ENCODE measurements at places on chromosomes 1 and 21.
A peak's percentile ranks its signal among the peaks of the same experiment; 100 is the strongest.

DNA sequence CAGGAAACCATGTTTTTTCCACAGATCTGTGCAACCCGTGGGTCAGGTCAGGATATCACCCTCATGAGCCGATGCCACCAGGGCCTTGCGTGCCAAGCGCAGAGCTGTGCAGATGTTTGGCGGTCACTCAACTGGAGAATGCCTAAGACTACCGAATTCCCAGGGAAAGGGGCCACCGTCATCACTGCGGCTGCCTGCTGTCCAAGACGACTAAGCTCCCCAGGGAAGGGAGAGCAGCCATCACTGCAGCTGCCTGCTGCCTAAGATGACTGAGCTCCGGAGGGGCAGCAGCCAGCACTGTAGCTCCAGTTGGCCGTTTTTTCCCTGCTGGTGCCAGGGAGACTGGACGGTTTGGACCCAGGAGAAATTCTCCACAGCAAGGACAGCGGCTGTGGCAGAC lies 31.1 kb downstream of the AKT3 start:
- H3K4me1 ChIP-seq = no peaks in the 10 kb centered on the region
- H3K4me3 ChIP-seq = no peak overlapping the region
- H3K27ac ChIP-seq = no peak overlapping the region

DNA sequence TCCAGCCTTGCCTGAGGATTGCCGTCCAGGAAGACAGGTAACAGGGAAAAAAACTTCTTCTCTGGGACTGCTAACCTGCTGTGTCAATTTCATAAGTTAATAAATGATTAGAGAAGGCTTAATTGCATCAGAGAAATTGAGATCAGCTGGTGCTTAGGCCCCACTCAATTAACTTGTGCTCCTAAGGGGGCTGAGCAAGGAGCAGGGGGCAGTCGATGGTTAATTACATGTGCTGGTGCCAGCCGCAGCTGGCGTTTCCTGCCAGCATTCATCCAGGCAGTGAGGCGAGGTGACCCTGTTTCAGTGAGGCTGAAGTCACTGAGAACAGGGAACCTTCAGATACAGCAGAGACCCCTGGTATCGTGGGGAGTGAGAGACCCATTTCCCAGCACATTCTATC lies 60.0 kb downstream of the FAM163A start:
- H3K4me1 ChIP-seq = peaks cover 7% of the 10 kb centered on the region
- no peak for DNase-seq
- no peak overlapping the region for H3K4me3 ChIP-seq
- no peaks in the 10 kb centered on the region for H3K36me3 ChIP-seq
- H3K27me3 ChIP-seq = 0 out of 2 replicates have a peak, but pooled peaks cover 4% of the 10 kb centered on the region

GRCh38 chr1:184527402-184527801 lies 140.6 kb downstream of the C1orf21 start:
- H3K27ac ChIP-seq = no peak overlapping the region
- DNase-seq = no peak
- H3K4me3 ChIP-seq = no peak overlapping the region
- H3K4me1 ChIP-seq = no peaks in the 10 kb centered on the region
- H3K36me3 ChIP-seq = no peaks in the 10 kb centered on the region

DNA sequence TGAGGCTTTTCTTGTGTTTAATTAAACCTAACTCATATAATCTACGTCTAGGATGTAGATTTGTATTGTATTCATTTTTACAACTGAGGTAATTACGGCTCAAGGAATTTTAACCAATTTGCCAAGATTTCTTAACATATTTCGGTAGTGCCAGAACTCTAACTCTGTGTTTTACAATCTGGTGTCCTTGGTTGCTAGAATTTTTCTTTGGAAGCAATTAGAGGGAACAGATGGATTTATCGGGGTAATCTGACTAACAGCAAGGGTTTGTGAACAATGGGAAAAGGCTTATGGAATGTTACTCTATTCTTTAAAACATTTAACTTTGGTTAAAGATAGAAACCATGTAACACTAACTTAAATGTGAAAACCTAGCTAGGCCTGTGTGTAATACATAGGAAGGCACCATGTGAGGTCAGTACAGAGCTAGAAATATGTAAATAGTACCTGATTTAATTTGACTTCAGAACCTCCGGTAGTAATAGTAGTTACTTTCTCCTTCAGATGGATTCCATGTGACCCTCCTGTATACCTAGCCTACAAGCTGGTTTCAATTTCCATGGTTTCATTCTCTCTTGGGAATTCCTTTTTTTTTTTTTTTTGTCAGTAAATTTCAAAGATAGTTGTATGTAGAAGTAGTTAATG lies 1.2 kb downstream of the MTF2 start:
- H3K4me3 ChIP-seq = peak overlapping the region; percentile 98
- H3K4me1 ChIP-seq = peaks cover 23% of the 10 kb centered on the region
- peak; percentile 60 for DNase-seq

- no peak overlapping the region for H3K4me3 ChIP-seq
- H3K27ac ChIP-seq = no peak overlapping the region
- no peaks in the 10 kb centered on the region for H3K4me1 ChIP-seq
- H3K36me3 ChIP-seq = no peaks in the 10 kb centered on the region
Observed at GRCh38 chr1:59026472-59026948, 242.7 kb upstream of the JUN start.

- no peaks in the 10 kb centered on the region for H3K4me1 ChIP-seq
- DNase-seq = no peak
- no peak overlapping the region for H3K27ac ChIP-seq
- H3K4me3 ChIP-seq = no peak overlapping the region
- no peaks in the 10 kb centered on the region for H3K36me3 ChIP-seq
Observed at GRCh38 chr1:177122461-177123251, 41.9 kb downstream of the ASTN1 start.

- no peaks in the 10 kb centered on the region for H3K4me1 ChIP-seq
- no peaks in the 10 kb centered on the region for H3K36me3 ChIP-seq
- no peaks in the 10 kb centered on the region for H3K27me3 ChIP-seq
- H3K4me3 ChIP-seq = no peak overlapping the region
- no peak for DNase-seq
Observed at GRCh38 chr1:232416026-232416568, 213.8 kb downstream of the SIPA1L2 start.

DNA sequence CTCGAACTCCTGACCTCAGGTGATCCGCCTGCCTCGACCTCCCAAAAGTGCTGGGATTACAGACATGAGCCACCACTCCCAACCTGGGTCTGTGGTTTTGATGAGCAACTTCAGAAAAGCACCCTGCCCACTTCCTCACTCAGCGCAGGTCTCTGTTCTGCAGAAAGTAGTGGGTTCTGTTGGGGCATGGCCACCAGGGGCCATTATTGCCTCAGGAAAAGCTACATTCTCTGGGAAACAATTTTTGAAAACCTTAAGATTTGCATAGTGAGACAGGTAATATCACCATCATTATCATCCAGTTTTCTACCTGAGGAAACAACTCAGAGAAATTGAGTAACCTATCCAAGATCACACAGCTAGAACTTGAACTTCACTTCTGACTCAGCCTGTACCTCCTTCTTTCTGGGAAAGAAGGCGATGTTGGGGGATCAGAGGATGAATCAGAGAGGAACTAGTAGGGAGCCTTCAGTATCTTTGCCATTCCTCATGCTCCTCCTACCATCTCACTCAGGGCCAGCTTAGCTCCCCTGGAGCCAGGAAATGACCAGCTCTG lies 7.1 kb upstream of the NES start:
- no peaks in the 10 kb centered on the region for H3K27me3 ChIP-seq
- no peak for DNase-seq
- no peak overlapping the region for H3K4me3 ChIP-seq
- peaks cover 49% of the 10 kb centered on the region for H3K4me1 ChIP-seq
- H3K27ac ChIP-seq = no peak overlapping the region

DNA sequence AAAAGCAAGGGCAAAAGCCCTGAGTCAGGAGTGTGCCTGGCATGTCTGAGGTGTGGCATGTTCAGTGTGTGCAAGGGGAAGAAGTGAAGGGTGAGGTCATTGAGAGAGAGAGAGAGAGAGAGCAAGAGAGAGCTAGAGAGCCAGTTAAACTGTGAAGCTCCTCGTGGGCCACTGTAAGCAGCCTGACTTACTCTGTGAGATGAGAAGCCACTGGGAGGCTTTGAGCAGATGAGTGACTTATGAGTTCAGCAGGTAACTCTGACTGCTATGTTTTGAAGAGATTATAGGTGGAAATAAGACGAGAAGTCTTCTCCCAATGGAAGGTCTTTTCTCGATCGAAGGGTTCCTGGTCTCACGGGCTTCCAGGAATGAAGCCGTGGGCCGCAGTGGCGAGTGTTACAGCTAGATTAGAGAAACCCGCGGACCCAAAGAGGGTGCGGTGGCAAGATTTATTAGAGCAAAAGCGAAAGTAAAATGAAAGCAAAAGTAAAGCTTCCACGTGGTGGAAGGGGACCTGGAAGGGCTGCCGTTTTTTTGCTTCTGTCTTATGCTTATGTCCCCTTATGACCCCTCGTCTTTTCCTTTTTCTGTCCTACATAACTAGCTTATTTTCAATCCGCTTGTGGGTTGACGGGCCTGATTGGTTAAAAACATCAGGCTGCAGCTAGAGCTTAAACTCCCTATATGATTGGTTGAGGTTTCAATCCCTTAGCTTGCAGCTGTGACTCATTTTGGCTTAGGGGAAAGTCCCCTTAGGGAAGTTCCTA lies 323.1 kb upstream of the FAM78B start:
- DNase-seq = peak; percentile 49
- H3K4me3 ChIP-seq = peak overlapping the region; percentile 59
- H3K27ac ChIP-seq = no peak overlapping the region
- no peaks in the 10 kb centered on the region for H3K36me3 ChIP-seq
- H3K4me1 ChIP-seq = peaks cover 14% of the 10 kb centered on the region

GRCh38 chr1:88891951-88892340 lies 579 bp upstream of the GTF2B start:
- no peaks in the 10 kb centered on the region for H3K27me3 ChIP-seq
- peaks cover 23% of the 10 kb centered on the region for H3K4me1 ChIP-seq
- no peaks in the 10 kb centered on the region for H3K36me3 ChIP-seq
- H3K4me3 ChIP-seq = peak overlapping the region; percentile 93
- no peak for DNase-seq

- no peaks in the 10 kb centered on the region for H3K27me3 ChIP-seq
- no peak overlapping the region for H3K4me3 ChIP-seq
- no peaks in the 10 kb centered on the region for H3K36me3 ChIP-seq
- H3K27ac ChIP-seq = no peak overlapping the region
- DNase-seq = no peak
Observed at GRCh38 chr21:24895885-24896734, 711.2 kb downstream of the MRPL39 start.

GRCh38 chr1:19043579-19044443 lies 87.3 kb upstream of the IFFO2 start:
- H3K27ac ChIP-seq = no peak overlapping the region
- no peaks in the 10 kb centered on the region for H3K4me1 ChIP-seq
- DNase-seq = no peak
- no peaks in the 10 kb centered on the region for H3K27me3 ChIP-seq

DNA sequence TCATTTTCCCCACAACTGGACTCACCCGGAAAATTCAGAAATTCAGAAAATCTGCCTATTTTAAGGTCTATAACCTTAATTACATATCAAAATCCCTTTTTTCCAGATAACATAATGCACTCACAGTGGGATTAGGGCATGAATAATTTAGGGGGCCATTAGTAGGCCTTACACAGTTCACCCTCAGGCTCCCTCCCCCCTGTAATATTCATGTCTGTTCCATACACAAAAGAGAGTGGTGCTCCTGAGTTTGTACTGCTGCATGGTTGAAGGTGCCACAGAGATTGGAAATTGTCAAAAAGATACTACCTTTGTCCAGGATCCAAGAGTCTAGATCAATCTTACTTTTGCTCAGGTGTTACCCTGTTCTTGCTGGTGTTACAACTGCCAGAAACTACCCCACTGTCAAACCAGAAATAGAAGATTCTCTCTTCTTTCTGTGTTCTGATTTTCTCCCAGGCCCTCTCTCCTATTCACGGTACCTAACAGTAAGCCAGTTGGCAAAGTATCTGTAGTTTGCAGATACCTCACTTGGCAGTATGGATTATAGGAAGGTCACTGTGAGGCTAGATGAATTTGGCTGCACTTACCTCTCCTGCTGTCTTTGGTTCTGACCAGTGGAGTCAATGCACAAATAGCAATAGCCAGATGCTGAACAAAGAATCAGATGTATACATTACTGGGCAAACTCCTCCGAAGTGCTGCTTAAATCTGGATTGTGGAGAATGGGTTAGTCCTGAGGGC lies 53.2 kb downstream of the C1orf198 start:
- H3K27me3 ChIP-seq = no peaks in the 10 kb centered on the region
- no peak for DNase-seq
- H3K4me3 ChIP-seq = no peak overlapping the region
- no peaks in the 10 kb centered on the region for H3K4me1 ChIP-seq

DNA sequence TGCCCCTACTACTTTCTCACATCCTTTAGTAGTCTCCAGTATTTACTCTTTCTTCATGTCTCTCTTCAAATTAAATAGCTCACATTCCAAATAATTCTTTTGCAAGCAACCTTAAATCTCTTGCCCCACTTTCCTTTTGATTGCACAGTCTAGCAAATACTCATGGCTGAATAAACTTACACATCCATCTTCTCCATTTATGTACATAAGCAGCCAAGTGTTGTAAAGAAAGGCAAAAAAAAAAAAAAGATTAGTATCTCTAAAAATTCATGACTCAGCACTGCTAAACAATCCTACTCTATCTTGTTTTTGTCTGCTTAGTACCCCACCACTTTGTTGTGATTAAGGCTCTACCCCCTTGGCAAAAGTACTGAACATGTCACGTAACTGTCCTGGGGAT lies 42.6 kb downstream of the F13B start:
- peaks cover 7% of the 10 kb centered on the region for H3K4me1 ChIP-seq
- H3K36me3 ChIP-seq = no peaks in the 10 kb centered on the region
- H3K4me3 ChIP-seq = no peak overlapping the region
- DNase-seq = no peak
- H3K27me3 ChIP-seq = no peaks in the 10 kb centered on the region
- no peak overlapping the region for H3K27ac ChIP-seq

GRCh38 chr1:71944006-71944405 lies 338.3 kb downstream of the NEGR1 start:
- no peaks in the 10 kb centered on the region for H3K36me3 ChIP-seq
- no peak overlapping the region for H3K27ac ChIP-seq
- no peak for DNase-seq
- H3K4me1 ChIP-seq = no peaks in the 10 kb centered on the region
- H3K4me3 ChIP-seq = no peak overlapping the region

DNA sequence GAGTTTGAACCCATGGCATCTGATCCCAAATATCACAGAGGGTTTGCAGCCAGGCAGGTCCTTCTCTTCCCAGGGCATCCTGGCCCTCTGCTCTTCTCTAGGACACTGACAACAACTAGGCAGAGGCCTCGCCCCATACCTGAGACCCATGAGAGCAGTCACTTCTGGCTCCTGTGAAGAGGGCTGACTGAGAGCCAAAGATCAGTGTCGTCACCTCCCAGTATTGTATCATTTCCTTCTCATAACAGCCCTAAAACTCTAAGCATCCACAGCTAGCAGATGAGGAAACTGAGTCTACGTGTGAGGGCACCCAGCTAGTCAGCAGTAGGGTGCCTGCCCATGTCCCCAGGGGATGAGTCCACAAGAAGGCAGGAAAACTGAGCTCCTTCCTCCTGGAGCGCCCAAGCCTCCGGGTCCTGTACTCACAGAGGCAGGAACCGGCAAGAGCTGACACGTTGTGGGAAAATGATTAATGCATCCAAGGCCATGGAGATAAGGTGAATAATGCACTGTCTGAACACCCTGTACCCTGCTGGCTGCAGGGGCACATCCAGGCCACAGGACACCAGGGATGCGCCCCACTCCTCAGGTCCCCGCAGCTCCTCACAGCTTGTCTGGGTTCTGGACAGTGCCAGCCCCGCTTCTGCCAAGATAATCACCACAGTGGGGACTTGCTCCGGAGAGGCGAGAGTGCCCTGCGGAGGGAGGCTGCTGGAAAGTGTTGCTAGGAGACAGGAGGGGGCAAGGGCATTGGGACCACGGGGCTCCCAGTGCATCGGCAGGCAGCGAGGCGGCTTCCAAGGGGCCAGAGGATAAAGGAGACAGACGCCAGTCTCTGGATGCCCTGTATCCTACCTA lies 340.0 kb downstream of the NPHP4 start:
- H3K4me3 ChIP-seq = no peak overlapping the region
- H3K27me3 ChIP-seq = peaks cover 33% of the 10 kb centered on the region
- DNase-seq = no peak
- H3K36me3 ChIP-seq = no peaks in the 10 kb centered on the region
- H3K4me1 ChIP-seq = no peaks in the 10 kb centered on the region
- no peak overlapping the region for H3K27ac ChIP-seq

Data from HCT116 (cell line).